ENCODE measurements at places on chromosomes 5 and 9. TPM values are rescaled to one million over a fixed set of nuclear protein-coding genes. Genes with fewer than 3 reads are reported as not detected.
A peak's percentile ranks its signal among the peaks of the same experiment; 100 is the strongest.

C1QTNF2 gene
- total RNA-seq = 0.26 TPM

DND1 gene
- 1.8 TPM for total RNA-seq

PPP1R26 gene
- 17.8 TPM for total RNA-seq

PCDHGB2 gene
- total RNA-seq = 9.3 TPM

GRCh38 chr5:61666064-61666621 lies 334.1 kb downstream of the ZSWIM6 start:
- no peaks in the 10 kb centered on the region for H3K27me3 ChIP-seq
- H3K4me1 ChIP-seq = no peaks in the 10 kb centered on the region
- no peak overlapping the region for H3K27ac ChIP-seq
- H3K4me3 ChIP-seq = no peak overlapping the region

- no peaks in the 10 kb centered on the region for H3K27me3 ChIP-seq
- no peaks in the 10 kb centered on the region for H3K4me1 ChIP-seq
- H3K27ac ChIP-seq = no peak overlapping the region
- no peak overlapping the region for H3K4me3 ChIP-seq
- DNase-seq = no peak
Observed at GRCh38 chr5:111557686-111558085, 45.4 kb upstream of the STARD4 start.

GRCh38 chr9:96382175-96382574 lies 1.3 kb downstream of the SLC35D2 start:
- peaks cover 58% of the 10 kb centered on the region for H3K4me1 ChIP-seq
- no peaks in the 10 kb centered on the region for H3K36me3 ChIP-seq
- no peaks in the 10 kb centered on the region for H3K27me3 ChIP-seq

- H3K27me3 ChIP-seq = no peaks in the 10 kb centered on the region
- H3K36me3 ChIP-seq = no peaks in the 10 kb centered on the region
- H3K4me1 ChIP-seq = peaks cover 4% of the 10 kb centered on the region
- DNase-seq = peak; percentile 15
- peak overlapping the region; percentile 48 for H3K4me3 ChIP-seq
Observed at GRCh38 chr5:8458038-8458383, 589.1 kb downstream of the MTRR start.

DNA sequence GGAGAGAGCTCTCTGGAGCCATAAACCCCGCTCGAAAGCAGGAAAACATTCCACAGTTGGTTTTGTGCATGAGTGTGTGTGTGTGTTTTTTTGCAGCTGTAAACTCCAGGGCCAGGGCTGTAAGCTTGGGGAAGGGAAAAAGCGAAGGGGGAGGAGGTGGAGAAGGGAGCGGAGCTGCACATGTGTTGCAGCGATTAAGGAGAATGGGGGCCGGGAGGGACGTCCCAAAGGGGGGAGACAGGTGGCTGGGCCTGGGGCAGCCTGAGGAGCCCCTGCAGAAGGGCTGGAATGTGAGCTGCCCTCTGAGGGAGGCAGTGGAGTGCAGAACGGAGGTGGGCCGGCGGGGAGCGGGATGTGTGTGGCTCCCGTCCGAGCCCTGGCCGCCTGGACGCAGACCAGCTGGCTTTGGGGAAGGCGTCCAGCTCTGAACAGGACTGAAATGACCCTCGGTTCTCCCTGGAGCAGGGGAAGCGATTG lies 2.7 kb upstream of the MYMK start:
- no peak overlapping the region for H3K27ac ChIP-seq
- H3K4me1 ChIP-seq = peaks cover 33% of the 10 kb centered on the region
- no peaks in the 10 kb centered on the region for H3K27me3 ChIP-seq
- H3K36me3 ChIP-seq = no peaks in the 10 kb centered on the region
- H3K4me3 ChIP-seq = no peak overlapping the region
- peak; percentile 30 for DNase-seq

- no peak overlapping the region for H3K27ac ChIP-seq
- H3K4me3 ChIP-seq = no peak overlapping the region
- no peaks in the 10 kb centered on the region for H3K36me3 ChIP-seq
- H3K4me1 ChIP-seq = peaks cover 13% of the 10 kb centered on the region
- H3K27me3 ChIP-seq = no peaks in the 10 kb centered on the region
Observed at GRCh38 chr9:18393340-18394130, 80.4 kb upstream of the ADAMTSL1 start.

- H3K36me3 ChIP-seq = no peaks in the 10 kb centered on the region
- DNase-seq = no peak
- H3K4me1 ChIP-seq = peaks cover 24% of the 10 kb centered on the region
Observed at GRCh38 chr5:1139331-1140170, 27.7 kb upstream of the SLC12A7 start.

DNA sequence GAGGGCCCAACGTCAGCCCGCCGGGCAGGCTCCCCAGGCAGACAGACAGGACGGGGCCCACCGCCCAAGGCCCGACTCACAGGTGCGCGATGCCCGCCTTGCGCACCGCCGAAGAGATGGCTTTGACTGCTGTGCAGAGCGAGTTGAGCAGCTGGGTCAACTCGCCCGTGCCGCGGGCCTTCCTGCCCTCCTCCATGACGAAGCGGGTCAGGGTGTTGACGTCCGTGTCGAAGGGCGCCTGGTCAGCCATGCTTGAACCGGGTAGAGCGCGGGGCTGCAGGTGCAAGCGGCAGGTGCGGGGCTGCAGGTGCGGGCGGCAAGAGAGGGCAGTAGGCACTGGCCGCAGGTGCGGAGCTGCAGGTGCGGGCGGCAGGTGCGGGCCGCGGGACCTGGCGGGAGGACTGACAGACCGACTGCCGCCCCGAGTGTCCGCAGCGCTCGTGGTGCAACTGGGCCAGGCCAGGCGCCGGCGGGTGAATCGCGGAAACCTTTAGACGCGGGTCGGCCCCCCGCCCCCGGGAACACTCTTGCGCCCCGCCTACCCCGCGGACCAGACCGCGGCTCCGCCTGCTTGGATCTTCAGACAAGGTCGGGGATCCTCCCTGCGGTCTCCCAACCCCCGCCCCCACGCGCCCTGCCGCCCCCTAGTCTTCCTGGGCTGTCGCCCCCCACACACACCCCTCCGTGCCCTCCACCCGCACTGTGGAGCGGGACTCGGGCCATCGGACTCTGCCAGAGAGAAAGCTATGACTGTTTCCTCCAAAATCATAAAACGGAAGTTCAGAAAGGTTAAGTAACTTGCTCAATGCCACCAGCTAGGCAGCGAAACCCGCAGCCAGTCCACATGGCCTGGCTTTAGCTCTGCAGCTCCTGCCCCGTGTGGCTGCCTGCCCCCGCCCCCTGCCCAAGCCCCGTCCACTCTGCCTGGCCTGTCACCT lies at the start of gene FBP1:
Gene FBP1 (minus strand): TSS at position 458 of the 938 bp plus-strand sequence. CDS start 208 bp downstream, at position 250.
- H3K4me3 ChIP-seq = peak within 1 kb of the TSS; percentile 71
- H3K4me1 ChIP-seq = peaks cover 22% of the 10 kb centered on the region
- peak; percentile 68 for DNase-seq
- no peaks in the 10 kb centered on the region for H3K36me3 ChIP-seq
- H3K27ac ChIP-seq = peak within 1 kb of the TSS; percentile 82
- H3K27me3 ChIP-seq = no peaks in the 10 kb centered on the region

- no peaks in the 10 kb centered on the region for H3K27me3 ChIP-seq
- no peak overlapping the region for H3K27ac ChIP-seq
- no peaks in the 10 kb centered on the region for H3K36me3 ChIP-seq
- H3K4me1 ChIP-seq = no peaks in the 10 kb centered on the region
Observed at GRCh38 chr5:67373518-67373917, 176.9 kb upstream of the CD180 start.

DNA sequence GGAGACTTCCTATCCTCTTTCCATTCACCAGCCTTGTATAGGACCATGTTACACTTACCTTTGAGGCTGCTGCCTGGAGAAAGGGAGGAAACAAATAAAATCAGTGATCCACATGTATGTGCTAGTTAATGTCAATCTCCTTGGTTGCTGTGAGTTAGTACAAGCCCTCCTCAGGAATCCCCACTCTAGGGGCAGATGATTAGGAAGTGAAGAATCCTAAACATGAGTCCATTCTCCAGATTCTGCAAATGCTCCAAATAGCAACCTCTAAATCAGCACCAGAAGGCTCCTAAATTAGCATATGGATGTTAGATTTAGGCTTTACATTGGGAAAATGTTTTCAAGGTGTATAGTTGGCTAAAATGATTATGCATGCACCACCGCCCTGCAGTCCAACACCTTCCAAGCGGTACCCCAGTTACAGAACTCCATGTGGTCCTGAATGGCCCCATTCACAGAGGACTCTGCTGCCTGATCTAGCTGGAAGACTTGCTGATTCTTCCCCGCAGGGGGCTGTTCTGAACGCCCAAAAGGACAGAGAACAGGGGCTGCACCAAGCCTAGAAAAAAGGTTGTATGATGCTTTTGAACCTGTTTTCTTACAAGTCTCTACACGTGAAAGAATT lies 123.2 kb downstream of the TLE1 start:
- no peak for DNase-seq
- H3K27me3 ChIP-seq = no peaks in the 10 kb centered on the region
- peaks cover 14% of the 10 kb centered on the region for H3K4me1 ChIP-seq
- H3K4me3 ChIP-seq = no peak overlapping the region
- no peaks in the 10 kb centered on the region for H3K36me3 ChIP-seq
- H3K27ac ChIP-seq = no peak overlapping the region

Data from body of pancreas (tissue), 4 donors.